ENCODE measurements at places on chromosomes 2 and 18.

DNA sequence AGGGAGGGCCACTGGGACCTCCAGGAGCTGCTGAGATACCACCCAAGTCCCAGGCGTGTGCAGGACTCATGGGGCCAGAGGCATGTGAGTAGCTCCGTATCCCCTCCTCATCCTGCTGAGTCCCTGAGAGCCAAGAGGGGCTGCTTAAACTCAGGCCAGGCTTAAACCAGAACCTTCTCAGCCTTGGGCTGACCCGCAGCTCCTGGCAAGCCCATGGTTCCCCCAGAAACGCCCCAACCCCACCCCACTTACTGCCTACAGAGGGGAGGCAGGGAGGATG, 2.5 kb upstream of the NMUR1 start:
- no peaks in the 10 kb centered on the region for H3K27me3 ChIP-seq
- H3K4me1 ChIP-seq, result peaks cover 8% of the 10 kb centered on the region
- no peaks in the 10 kb centered on the region for H3K36me3 ChIP-seq
- H3K27ac ChIP-seq, result peak overlapping the region; percentile 10

- peaks cover 3% of the 10 kb centered on the region for H3K4me1 ChIP-seq
- no peak overlapping the region for H3K27ac ChIP-seq
- no peaks in the 10 kb centered on the region for H3K27me3 ChIP-seq
- no peak overlapping the region for H3K4me3 ChIP-seq
Observed at GRCh38 chr2:129861666-129862288, 117.7 kb upstream of the RAB6C start.

DNA sequence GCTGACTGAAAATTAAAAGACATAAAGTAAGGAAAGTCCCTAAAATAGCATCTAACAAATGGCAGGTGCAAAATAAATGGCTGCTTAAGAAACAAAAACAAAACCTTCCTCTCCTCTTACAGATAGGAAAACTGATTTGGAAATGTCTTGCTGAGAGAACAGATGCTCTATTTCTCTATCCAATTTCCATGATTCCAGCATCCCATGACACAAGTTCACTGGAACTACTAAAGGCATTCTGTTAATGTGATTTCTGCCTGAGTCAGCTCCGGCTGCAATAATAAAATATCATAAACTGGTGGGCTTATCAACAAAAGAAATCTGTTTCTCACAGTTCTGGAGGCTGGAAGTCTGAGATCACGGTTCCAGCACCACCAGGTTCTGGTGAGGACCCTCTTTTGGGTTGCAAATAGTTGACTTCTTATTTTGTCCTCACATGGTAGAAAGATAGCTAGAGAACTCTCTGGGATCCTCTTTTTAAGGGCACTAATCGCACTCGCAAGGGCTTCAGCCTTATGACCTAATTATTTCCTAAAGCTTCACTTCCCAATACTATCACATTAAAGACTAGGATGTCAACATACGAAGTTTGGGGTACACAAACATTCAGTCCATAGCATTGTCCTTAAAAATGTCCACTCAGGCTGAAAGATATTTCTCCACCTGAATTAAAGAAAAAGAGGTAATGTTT, 78.2 kb upstream of the GALNT3 start:
- peaks cover 27% of the 10 kb centered on the region for H3K36me3 ChIP-seq
- no peaks in the 10 kb centered on the region for H3K4me1 ChIP-seq
- H3K27ac ChIP-seq, result no peak overlapping the region

- peak within 1 kb of the TSS; percentile 90 for H3K27ac ChIP-seq
- no peak for DNase-seq
- H3K4me1 ChIP-seq, result peaks cover 21% of the 10 kb centered on the region
- peak within 1 kb of the TSS; percentile 74 for H3K4me3 ChIP-seq
- no peaks in the 10 kb centered on the region for H3K36me3 ChIP-seq
- H3K27me3 ChIP-seq, result no peaks in the 10 kb centered on the region
Observed at GRCh38 chr18:48408727-48409590, at the start of gene ZBTB7C. Gene ZBTB7C, minus strand, starts transcription at chr18:48409383.

DNA sequence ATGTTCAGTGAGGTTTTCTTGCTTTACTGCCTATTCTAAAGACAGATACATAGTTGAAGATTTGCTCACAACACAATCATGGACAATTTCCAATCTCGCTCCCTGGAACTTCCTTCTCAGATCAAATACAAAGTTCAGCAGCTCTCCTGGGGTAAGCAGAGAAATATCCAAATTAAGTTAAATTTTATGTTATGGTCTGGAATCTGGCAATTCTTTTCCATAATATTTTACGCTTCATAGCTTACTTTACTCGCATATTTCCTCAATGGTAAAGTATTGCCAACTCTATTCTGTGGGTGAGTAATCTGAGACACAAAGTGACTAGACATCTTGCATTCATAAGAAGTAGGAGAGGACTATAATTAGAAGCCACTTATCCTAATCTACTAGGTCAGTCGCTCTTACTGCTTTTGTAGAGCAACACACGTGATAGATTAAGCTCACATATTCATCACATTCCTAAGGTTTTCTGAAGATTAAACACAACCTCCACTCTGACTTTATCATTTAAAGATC, 529.4 kb downstream of the CCDC85A start:
- H3K27ac ChIP-seq, result no peak overlapping the region
- no peaks in the 10 kb centered on the region for H3K4me1 ChIP-seq
- H3K36me3 ChIP-seq, result no peaks in the 10 kb centered on the region

- no peak overlapping the region for H3K4me3 ChIP-seq
- H3K36me3 ChIP-seq, result no peaks in the 10 kb centered on the region
- no peak for DNase-seq
- H3K27me3 ChIP-seq, result no peaks in the 10 kb centered on the region
- no peak overlapping the region for H3K27ac ChIP-seq
Observed at GRCh38 chr2:170467568-170468422, 247.3 kb upstream of the SP5 start.
